ENCODE measurements at places on chromosomes 1 and 21.

GRCh38 chr1:208682664-208683013, 438.5 kb upstream of the PLXNA2 start:
- DNase-seq: no peak

DNA sequence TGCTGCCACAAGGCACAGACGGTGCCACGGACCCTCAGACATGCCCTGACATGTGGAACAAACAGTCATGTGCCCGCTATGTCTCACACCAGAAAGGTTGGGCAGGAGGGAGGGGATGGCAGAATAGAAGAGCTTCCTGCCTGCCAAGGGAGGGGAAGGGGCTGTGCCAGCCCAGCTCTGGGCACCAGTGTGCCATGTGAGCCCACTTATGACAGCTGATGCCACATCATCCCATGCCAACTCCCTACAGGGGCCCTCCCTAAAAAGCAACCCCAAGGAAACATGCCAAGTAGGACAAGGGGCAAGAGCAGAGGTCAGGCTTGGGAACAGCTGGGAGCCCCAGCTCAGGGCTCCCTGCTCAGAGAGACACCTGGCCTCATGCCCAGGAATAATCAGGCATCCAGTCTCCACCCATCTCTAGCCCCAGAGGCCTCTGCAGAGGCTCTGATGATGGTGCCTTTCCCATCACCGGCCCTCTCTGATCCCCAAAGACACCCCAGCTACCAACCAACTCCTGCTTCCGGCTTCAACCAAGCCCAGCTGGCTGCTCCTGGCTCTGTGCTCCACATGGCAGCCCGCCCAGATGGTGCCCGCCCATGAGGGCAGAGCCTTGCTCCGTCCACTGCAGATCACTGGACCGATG, 10.3 kb downstream of the ADGRB2 start:
- DNase-seq: no peak

- no peak for DNase-seq
Measured at GRCh38 chr1:206555473-206555935, 48.2 kb downstream of the RASSF5 start.

DNA sequence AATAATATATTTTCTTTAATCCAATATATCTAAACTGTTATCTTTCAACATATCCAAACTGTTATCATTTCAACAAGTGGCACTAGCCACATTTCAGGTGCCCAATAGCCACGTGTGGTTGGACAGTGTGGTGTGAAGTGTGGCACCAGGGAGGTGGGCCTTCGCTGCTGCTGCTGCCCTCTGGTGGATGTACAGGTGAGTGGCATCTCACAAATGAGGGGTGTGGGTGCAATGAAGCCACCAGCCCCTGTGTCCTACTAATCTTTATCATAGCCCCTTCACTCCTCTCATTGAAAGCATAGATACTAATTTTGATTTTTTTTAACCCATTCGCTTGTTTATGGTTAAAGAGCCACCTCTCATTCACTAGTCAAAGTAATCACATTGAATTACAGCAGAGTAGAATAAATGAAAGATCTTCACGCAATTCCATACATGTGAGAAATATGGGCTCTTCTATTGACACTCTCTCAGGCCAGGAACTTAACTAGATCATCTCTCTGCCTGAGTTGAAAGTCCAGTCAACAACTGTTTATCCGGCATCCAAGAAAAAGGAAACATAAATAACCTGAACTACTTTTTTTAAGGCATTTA, 499.2 kb downstream of the OMA1 start:
- DNase-seq: peak; percentile 5

DNA sequence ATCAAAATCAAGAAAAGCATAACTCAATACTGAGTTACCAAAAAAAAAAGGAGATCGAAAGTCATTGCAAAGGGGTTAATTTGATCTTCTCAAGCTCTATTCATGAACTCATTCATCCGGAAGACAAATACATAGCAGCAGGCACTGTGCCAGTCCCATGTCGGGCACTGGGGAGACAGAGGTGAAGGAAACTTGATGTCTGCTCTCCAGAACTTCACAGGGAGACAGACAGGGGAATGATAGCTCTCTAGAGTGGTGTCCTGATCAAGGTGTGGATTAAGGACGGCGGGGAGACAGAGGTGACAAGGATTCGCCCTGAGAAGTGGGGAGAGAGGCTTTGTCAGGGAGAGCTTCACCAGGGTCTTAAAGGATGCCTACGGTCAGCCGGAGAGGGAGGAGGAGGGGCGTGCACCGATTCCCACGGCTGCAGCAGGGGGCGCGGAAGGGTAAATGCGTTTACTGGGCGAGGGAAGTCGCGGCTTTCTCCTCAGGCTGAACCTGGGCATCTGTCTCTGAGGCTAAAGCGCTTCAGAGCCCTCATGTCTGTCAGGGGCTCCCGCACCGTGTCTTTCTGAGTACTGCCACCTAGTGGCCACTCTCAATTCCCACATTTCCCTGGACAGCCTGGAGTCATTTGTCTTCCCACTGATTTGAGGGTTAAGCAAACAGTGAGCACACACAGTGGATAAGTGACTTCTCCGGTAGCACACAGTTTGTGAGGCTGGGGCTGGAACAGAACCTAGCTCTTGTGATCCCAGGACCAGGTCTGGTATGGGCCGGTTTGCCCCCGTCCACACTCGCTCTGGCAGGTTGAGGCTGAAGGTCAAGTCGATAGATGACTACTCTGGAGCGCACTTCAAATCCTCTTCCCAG, 152.8 kb downstream of the TENT5C start:
- peak; percentile 28 for DNase-seq

DNA sequence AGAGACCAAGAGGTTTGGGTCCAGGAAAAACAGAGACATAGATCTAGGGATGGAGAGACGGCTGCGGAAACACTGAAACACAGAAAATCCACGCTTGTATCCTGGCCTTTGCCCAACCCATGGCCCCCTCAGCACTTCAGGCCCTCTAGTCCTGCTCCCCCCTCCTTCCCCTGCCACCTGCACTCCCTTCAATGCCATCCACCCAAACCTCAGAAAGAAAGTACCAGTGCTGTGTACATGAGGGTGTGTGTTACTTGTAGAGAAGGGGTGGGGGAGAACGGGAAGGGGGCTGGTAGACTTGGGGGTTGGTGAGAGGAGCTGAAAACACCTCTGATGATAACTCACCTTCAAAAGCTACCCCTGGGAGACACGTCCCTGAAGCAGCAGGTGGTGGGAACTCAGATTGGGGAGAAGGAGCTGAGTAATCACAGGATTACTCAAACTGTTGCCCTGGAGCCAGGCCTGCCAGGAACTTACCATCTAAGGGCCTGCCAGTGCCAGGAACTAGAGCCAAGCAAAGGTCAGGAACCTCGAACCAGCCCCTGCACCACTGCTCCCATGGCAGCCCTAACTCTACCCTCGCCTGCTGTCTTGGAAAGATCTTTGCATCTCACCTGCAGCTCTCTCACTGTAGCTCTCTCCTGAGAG, 11.5 kb downstream of the RORC start:
- DNase-seq: no peak

DNA sequence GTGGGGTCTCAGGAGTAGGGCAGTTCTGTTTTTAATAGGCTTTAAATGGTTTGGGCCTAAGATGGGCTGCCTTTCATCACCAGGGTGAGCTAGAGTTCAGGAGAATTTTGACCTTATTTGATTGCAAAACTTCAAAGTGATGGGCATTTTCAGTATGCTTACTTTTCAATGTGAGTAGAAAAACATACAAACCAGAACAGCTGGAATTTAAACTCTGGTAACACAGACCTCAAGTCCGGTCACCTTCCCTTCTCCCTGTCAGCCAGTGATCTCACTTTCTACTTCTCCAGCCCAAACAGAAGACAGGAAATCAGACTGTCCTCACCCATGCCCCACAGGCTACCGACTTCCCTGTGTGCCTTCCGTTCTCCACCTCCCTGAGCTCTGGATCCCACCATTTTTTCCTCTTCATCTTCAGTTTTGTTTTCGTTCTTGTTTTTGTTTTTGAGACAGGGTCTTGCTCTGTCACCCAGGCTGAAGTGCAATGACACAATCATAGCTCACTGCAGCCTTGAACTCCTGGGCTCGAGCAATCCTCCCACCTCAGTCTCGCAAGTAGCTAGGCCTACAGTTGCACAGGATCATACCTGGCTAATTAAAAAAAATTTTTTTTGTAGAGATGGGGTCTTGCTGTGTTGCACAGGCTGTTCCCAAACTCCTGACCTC, 374.0 kb downstream of the CAMTA1 start:
- DNase-seq: no peak
